HL-60 (cell line): ENCODE measurements at places on chromosomes 12 and 14.

GRCh38 chr14:70378696-70379095 lies 19.2 kb upstream of the COX16 start:
- no peak for DNase-seq

- no peak for DNase-seq
Measured at GRCh38 chr14:99484106-99484505, 2.9 kb downstream of the CCNK start.

- DNase-seq = no peak
Measured at GRCh38 chr14:95547626-95548327, 12.9 kb downstream of the GLRX5 start.

- no peak for DNase-seq
Measured at GRCh38 chr14:24982472-24983155, 67.3 kb downstream of the STXBP6 start.

DNA sequence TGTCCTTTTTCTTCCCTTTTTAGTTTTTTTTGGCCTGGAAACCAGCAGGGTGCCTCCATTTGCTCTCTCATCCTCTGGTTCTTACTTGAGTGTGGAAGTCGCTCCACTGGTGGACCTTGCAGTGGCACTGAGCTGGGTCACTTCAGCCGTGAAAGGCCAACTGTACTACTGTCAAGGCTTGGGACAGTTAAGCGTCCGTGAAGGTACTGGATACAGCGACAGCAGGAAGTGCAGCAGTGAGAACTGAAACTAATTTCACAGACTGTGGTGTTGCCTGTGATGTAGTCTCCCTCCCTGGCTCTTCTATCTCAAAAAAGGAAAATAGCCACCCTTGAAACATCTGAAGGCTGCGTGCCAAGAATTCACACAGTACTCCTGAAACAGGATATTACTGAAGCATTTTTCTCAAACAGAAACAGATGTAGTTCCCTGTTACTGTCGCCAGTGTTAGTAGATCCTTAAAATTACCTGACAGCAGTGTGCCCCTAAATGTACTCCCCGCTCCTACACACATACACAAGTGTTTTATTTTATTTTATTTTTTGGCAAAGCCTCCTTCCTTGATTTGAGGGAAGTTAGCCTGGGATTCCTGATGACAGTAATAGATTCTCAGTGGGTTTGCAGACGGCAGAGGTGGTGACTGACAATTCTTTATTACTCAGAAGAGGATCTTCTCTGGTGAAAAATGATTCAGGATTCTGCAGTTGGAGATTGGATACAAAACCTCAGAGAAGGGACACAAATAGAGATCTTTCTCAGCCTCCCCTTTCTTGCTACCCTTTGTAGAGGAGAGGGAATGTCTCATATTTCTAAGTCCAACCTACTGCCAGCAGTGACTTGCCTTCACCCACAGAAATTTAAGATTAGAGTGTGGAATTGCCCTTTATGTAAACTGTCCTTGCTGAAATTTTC lies 4.4 kb downstream of the SUSD6 start:
- peak; percentile 53 for DNase-seq

- no peak for DNase-seq
Measured at GRCh38 chr12:103909811-103910210, 20.4 kb upstream of the HSP90B1 start.

- no peak for DNase-seq
Measured at GRCh38 chr14:66117600-66117999, 368.6 kb upstream of the CCDC196 start.

DNA sequence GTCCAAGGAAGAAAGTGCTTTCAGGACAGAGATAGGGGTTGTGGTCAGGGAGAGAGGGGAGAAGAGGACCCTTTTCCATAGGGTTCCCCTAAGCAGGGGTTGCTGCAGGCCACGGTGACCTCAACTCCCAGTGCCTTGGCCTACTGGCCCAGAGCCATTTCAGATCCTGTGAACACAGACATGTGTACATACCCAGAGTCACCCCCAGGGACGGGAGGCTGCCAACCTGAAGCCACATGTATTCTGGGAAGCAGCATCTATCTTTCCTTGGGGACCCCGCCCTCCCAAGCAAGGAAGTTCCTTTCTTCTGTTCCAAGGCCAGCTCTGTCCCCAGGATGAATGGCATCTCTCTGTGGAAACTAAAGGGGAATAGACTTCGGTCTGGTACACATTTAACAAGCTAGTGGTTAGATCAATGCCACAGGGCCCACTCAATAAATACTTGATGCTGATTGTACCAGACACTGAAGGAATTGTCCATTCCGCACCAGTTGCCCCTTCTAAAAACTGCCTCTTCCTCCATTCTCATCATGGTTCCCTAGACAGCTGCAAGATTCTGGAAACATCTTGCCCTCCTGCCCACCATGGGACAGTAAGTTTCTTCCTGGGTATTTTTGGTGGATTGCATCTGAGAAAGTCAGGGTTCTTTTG lies 25.2 kb upstream of the DGLUCY start:
- DNase-seq = no peak

- DNase-seq = peak; percentile 1
Measured at GRCh38 chr12:39372929-39373328, 70.0 kb downstream of the KIF21A start.

GRCh38 chr12:5808981-5809380 lies 136.1 kb downstream of the ANO2 start:
- no peak for DNase-seq

DNA sequence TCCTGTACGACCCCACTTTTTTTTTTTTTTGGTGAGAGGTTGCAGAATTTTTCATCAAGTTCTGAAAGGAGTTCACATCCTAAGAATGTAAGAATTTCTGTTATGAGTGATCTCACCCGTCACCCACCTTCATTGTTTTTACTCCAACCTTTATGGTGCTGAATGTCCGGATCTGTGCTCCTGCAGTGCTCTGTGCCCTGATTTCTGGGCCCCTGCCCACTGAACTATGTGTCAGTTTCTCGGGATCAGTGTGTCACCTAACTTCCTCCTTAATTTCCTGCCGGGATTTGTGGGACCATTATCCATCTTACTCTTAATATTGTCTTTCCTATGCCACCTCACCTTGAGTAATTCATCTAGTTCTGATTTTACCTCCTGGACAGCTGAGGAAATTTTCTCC lies 11.6 kb downstream of the RASSF8 start:
- DNase-seq = no peak

- DNase-seq = no peak
Measured at GRCh38 chr12:104464899-104465298, 8.2 kb downstream of the CHST11 start.

DNA sequence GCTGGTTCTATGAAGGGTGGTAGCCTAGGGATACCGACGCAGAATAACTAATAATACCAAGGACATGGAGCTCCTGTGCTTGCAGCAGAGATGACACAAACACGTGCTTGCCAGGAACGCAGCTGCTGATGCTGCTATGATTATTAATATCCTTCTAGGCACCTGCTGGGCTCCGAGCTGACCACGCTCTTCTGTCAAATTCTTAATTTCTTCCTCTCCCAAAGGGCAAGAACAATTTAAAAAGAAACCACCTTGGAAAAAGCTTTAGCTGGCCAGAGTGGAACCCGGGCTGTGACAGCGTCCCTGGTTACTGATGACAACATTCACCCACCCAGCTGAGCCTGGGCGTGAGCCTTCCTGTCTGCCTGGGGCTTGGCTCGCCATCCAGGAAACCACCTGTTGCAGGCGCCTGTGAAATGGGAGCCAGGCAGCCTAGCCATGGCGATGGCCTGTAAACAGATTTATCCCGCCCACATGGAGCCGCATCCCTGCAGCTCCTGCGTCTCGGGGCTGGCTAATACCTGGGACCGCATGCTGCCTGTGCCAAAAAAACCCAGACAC lies 28.8 kb downstream of the CLMN start:
- no peak for DNase-seq

DNA sequence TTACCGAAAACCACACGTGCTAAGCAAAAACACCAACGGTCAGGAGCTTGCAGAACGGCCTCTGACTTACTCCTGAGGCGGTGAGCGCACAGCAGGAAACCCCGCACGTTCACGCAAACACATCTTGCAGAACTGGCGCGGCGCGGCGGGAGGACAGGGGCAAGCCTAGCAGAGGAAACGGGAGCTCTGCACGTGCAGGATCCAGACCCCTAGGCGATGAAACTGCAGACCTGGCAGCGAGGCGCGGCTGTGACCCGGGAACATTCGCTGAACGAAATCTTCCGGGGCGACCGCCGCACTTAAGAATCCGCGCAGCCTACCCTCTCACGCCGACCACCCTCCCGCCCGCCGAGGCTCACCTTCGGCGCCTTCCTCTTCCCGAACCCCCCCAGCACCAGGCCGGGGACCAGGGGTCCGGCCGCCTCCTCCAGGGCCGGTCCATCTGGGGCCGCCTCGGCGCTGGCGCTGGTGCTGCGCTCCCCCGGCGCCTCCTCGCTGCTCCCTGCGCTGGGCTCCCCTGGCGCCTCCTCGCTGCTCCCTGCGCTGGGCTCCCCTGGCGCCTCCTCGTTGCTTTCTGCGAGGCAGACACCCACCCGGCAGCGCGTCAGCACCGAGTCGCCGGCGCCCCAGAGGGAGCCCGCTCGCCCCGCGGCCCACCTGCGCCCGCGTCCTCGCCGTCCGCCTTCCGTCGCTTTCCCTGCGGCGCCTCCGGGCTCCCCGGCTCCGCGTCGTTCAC lies 615 bp downstream of the DDX51 start:
- DNase-seq = no peak

GRCh38 chr12:117142094-117142493 lies 42.9 kb upstream of the TESC start:
- DNase-seq = no peak

DNA sequence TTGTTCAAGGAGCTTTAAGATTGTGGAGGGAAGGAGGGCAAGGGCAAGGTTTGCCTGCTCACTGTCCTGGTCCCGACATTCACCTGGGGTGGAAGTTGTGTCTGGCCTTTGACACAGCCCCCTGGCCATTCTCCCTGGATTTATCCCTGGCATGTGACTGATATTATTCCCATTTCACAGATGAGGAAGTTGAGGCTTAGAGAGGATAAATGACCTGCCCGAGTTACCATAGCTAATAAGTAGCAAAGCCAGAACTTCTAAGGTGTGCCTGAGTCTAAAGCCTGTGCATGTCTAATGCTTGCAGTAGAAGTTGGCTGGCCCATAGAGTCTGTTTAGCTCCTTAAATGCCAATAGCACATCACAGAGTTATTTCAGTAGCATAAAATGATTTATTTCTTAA lies 720 bp upstream of the FGF6 start:
- no peak for DNase-seq
